ENCODE measurements at places on chromosomes 2 and 18.

GRCh38 chr2:213036836-213037235, 114.6 kb downstream of the IKZF2 start:
- DNase-seq: no peak

DNA sequence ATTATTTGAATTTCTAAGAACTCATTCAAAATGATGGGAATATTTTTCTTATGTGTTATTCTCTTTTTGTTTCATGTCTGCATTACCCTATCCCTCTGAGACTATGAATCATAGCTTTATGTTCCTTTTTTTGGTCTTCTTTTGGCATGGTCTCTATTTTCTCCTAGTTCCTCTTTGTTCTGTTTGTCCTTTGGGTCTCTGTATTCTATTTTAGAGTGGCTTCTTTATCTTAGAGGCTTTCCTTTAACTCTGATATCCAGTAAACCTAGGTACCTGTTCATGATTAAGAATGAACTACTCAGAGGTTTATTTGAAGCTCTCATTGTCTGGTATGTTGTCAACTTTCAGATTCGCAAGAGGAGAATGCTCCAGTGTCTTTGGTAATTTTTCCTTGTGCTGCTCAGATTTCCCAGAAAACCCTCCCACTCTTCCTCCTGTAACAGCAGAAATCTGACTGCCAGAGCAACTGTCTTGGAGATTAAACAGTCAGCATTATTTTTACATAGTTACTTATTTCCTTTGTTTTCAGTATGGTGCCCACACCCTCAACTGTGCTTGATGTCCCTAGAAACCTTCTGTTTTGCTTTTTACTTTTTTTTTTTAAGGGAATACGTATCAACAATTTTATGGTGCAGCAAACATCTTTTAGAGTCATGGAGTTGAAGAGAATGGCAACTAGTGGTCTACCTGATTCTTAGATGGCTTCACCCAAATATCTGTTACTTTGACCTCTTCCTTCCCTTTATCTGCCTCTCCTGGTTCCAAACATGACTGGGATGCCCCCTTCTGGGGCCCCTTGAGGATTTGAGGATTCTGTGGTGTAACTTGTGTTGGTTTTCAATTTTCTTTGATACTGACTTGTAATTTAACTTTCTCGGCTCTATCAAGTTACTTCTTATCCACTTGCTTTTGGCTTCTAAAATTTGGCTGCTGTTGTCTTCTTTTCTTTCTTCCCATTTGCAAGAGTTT, 92.0 kb downstream of the DPP10 start:
- DNase-seq: no peak

GRCh38 chr18:55420665-55421307, 167.2 kb downstream of the TCF4 start:
- DNase-seq: no peak

DNA sequence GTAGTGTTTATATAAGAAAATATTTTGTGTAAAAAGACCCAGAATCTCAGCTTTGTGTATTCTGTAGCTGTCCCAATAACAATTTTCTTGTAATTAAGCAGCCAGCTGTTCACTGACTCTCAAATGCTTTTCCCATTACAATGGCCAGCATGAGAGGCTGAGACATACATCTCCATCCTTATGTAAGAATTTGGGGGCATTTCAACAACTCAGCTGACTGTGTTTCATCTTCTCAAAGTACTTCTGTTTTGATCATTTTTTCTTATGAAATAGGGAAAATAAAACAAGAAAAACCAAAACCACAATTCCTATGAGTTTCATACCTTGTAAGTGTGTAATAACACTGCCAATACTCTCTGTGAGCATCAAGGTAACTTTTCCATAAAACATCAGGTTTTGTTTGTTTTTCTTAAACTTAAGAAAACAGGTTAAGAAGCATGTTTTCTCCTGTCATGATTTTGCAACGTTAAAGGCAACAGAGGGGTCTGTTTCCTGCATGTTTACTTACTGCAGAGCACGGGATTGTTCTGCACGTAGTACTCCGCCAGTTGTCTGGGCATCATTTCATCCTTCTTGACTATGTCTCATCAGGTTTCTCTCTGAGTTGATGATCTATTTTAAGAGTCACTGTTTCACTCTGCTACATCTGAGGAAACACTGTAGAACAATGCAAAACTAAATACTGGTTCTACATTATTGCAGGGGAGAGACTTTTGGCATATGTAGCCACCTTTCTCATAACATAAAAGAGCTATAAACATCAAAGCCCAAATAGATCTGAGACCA, 62.9 kb upstream of the CYRIA start:
- DNase-seq: no peak

DNA sequence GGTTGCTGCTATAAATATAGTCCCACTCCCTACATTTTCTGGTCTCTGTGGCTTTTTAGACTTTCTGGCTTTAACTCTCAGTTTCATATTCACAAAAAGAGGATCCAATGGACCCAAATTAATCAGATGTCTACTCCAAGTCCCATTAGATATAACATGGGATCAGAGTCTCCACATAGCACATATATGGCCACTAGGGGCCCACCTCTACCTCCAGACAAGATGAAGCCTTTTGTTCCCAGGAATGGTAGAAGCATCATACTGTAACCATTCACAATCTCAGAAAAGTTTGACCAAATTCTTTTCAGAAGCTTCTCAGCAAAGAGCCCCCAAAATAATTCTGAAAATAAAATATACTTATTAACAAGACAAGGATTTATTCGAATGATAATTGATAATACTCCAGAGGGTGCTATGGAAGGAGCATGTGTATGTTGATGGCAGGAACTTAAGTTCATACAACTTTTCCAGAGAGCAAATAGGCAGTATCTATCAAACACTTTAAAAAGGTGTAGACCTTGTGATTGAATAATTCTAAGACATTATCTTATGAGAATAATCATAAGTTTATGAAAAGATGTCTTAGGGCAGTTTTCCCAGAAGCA, 382.3 kb upstream of the CRIM1 start:
- no peak for DNase-seq

DNA sequence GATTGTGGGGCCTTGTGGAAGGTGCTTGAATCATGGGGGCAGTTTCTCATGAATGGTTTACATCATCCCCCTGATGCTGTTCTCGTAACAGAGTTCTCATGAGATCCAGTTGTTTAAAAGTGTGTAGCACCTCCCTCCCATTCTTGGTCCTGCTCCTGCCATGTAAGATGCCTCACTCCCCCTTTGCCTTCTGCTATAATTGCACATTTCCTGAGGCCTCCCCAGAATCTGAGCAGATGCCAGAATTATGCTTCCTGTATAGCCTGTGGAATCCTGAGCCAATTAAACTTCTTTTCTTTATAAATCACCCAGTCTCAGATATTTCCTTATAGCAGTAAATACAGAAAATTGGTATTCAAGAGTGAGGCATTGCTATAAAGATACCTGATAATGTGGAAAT, 15.6 kb upstream of the WDR75 start:
- DNase-seq: no peak

DNA sequence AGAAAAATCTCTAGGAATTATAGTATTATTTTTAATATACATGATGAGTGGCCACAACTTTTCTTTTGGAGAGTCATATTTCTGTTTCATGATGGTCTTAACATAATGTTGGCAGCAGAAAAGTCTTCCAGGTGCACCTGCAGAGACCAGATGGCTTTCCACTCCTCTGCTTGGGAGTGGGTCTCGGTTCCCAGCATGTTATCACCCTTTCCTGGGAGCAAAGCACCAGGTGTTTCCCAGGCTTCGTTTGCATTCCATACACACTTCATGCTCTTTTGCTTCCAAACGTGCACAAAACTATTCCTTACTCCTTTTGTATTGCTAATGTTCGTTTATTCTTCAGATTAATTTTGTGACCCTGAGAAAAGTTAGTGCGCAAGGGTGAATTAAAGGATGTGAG, 305.2 kb downstream of the CDH2 start:
- DNase-seq: no peak

GRCh38 chr2:152513681-152514080, 178.7 kb downstream of the FMNL2 start:
- DNase-seq: no peak
